ENCODE measurements at places on chromosomes 7 and 10.

DNA sequence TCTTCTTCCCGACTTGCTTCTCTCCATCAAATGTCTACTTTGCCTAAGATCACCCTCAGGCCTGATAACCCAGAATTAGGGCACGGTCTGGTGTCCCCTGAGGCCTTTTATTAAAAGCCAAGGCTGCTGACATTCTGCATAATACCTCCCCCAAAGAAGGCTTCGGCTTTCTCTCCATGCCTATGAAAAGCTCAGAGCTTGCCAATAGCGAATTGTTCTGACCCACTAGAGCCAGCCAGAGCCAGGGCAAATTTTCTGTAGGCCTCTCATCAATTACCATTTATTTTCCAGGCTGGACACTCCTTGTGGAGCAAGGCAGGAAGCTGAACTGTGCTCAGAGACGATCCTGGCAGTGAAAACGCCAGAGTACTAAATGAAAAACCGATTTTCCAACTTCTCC, 64.3 kb upstream of the ADRB1 start:
- no peak for DNase-seq

DNA sequence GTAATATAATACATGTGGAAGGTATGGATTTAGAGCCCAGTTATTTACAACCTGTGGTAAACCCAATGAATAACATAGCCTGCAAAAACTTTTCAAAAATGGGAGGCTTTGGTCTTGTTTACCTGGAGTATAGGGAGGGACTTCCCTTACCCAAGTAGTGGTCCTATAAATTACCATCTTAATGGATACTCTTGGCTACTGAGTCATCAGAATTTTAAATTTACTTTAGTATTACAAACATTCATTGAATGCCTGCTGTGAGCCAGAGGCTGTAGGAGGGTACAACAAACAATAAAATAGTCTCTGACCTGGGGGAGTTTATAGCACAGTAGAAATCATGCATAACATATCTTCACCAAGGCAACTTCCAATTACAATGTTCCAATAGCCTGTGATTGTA, 365.1 kb downstream of the BBS9 start:
- no peak for DNase-seq

- DNase-seq, result no peak
These were observed 222.8 kb downstream of the GALNT17 start for GRCh38 chr7:71354716-71355115.

GRCh38 chr10:103069453-103070331, 123.4 kb downstream of the NT5C2 start:
- no peak for DNase-seq

DNA sequence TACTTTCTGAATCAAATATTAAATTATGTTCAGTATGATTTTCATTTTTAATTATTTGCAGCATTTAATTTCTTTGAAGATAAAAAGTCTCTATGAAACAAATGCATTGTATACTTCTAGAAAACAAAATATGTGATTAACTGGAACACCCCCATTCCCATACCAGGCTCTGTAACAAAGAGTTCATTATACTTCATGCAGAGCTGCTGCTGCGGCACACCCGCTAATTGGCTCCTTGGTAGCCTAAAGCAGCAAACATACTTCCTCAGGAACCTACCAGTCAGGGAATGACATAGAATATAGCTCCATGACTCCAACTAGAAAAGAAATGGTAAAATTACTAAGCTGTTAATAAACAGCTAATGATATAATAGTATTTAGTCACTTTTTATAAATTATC, 19.3 kb downstream of the RAB11FIP2 start:
- DNase-seq, result no peak

- DNase-seq, result no peak
These were observed 1284.5 kb upstream of the AUTS2 start for GRCh38 chr7:68313806-68314205.

DNA sequence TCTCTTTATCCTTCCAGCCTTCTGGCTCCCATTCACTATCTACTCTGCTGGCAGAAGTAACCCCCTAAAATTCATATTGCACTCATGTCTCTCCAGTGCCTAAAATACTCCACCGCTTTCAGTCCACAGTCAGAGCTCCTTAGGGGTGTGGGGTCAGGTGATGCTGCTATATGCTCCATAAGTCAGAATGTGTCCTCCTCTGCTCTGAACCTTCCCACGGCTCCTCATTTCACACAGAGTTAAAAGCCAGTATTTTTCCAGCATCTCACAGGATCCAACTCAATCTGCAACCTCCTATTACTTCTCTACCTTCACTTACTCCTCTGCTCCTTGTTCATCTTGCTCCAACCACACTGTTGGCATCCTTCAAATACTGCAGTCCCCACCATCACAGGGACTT, 31.1 kb upstream of the CHCHD3 start:
- DNase-seq, result no peak

- peak; percentile 78 for DNase-seq
These were observed 98.3 kb downstream of the TMEM130 start for GRCh38 chr7:98771519-98771918.

DNA sequence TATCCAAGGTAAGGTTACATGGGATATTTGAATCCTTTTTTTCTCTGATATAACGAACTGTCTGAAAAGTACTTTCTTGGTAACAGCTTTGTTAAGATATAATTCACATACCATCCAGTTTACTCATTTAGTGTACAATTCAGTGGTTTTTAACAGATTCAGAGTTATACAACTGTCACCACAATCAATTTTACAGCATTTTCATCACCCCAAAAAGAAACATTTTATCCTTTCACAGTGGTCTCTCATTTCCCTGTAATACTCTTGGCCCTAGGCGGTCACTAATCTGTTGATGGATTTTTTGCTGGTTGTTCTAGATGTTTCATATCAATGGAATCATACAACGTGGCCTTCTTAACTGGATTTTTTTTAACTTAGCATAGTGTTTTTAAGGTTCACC, 91.6 kb downstream of the GLCCI1 start:
- no peak for DNase-seq

GRCh38 chr7:155781433-155781832, 30.8 kb downstream of the SHH start:
- DNase-seq, result no peak

GRCh38 chr7:94481279-94481678, 28.3 kb upstream of the CASD1 start:
- DNase-seq, result no peak

GRCh38 chr7:2779051-2779450, 65.1 kb downstream of the GNA12 start:
- DNase-seq, result no peak

- peak; percentile 53 for DNase-seq
These were observed 26.3 kb downstream of the CRCP start for GRCh38 chr7:66140924-66141323.

- no peak for DNase-seq
These were observed 110.8 kb downstream of the HIBADH start for GRCh38 chr7:27551803-27552400.
